ENCODE measurements at places on chromosomes 7 and 10.
A peak's percentile ranks its signal among the peaks of the same experiment; 100 is the strongest.

- no peak for DNase-seq
Observed at GRCh38 chr10:29878492-29878891, 180.9 kb downstream of the JCAD start.

DNA sequence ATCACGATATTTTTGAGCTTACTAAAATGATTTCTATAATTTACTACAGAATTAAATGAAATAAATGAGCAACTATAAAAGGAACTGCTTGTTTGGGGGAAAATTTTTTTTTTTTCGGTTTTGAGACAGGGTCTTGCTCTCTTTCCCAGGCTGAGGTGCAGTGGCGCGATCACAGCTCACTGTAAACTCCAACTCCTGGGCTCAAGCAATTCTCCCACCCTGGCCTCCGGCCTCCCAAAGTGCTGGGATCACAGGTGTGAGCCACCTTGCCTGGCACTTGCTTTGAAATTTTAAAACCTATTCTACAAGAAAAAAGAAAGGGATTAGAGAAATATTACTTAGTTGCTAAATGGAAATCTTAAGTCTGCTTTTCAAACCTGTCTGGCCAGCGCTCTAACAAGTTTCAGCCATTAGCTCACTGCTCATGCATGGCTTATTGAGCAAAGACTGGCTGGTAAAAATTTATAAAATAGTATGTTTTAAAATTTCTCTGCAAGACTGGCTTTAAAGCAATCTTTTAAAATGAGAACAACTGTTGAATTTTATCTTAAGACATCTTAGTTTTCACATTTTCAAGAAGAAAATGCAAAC lies 144.0 kb downstream of the ATE1 start:
- DNase-seq = no peak

DNA sequence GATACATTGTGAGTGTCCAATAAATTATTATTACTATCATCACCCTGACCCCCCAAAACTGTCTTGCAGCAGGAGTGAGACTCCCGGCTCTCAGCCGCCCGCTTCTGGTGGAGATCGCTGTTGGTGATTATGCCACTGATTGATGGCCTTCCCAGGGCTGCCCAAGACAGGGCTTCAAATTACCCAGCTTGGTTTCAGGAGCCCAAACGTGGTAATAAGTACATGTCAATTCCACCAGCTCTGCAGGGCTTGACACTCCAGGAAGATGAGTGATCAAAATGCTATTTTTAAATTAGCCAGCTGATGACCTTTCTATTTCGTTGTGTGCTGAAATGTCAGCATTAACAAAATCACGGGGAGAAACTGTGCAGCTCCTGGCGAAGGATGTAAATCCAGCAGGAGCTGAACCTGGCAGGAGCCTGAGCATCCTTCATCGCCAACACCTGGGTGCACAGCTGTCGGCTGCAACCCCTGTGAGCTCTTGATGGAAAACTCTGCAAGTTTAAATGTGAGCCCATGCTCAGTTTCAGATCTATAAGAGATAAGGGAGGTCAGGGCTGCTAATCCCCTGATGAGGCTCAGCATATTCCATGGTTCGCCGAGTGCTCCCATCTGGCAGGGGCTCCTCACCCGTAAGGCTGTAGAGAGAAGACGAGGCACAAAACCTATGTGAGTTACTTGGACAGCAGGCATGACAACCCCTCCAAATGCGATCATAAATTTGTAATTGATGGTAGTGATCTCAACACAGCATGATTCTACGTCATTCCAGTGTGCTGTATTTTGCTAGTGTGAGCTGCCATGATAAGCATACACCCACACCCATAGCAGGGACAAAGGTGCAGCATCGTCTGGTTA lies 446.3 kb downstream of the TCERG1L start:
- DNase-seq = no peak

GRCh38 chr10:60348982-60349381 lies 40.7 kb downstream of the ANK3 start:
- DNase-seq = no peak

DNA sequence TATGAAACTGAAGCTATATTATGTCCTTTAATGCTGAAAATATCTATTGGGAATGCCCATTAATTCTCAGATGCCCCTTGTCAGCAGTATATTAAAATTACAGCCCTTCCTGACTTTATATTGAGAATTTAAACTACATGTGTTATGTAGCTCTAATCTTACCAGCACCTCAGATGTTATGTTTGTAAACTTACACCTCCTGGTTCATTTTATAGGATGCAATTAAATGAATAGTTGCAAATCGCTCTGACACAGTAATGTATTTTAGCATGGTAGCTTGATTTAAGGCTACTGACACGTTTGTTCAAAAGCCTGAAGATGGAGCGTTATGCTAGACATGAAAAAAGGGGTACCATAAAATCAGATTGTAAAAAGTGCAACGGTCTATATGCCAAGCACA lies 35.0 kb upstream of the MET start:
- DNase-seq = no peak

DNA sequence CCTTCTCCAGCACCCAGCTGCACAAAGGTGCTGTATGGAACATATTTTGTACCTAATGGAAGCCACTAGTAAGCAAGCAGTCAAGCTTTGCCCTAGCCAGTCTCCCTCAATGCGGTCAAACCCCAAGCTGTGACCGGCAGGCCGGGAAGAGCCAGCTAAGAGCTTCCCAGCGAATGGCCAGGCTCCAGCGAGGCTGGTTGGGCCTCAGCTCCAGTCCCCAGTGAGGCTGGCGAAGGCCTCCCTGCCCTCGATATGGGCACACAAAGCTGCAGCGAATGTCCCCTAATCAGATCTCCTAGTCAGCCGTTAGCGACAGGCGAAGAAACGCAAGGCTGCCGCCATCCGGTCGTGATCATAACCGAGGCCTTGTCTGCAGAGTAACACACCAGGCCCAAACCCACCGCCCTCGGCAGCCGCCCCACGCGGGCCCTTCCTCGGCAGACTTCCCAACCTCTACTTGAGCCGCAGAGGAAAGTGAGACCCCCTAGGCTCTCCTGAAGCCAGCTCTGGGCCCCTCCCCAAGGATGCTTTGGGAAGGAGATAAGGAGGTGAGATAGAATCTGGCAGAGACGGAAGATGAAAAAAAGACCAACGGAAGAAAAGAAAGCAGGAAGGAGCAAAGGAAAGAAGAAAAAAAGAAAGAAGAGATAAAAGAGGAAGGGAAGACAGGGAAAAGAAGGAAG lies 3.1 kb upstream of the HOXA9 start:
- DNase-seq = no peak

DNA sequence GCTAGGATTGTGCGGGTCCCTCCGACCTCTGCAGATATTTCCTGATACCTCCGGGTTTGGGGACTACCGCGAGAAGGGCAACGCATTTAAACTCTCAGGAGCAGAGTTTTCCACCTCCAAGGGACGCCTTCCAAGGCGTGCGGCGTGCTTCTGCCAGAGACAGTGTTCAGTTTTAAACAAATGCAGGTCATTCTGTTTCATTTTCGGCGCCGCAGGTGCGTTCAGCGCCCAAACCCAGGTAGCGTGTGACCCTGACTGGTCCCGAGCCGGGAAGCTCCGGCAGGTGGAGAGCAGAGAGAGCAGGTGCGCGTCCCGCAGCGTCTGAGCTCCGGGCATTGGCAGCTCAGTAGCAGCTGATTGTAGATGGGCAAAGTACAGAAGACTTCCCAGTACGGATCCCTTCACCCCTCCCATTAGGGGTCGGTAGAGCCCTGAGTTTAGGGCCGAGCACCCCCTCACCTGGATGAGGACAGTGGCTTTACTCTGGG lies 1.4 kb upstream of the CYP26A1 start:
- no peak for DNase-seq

DNA sequence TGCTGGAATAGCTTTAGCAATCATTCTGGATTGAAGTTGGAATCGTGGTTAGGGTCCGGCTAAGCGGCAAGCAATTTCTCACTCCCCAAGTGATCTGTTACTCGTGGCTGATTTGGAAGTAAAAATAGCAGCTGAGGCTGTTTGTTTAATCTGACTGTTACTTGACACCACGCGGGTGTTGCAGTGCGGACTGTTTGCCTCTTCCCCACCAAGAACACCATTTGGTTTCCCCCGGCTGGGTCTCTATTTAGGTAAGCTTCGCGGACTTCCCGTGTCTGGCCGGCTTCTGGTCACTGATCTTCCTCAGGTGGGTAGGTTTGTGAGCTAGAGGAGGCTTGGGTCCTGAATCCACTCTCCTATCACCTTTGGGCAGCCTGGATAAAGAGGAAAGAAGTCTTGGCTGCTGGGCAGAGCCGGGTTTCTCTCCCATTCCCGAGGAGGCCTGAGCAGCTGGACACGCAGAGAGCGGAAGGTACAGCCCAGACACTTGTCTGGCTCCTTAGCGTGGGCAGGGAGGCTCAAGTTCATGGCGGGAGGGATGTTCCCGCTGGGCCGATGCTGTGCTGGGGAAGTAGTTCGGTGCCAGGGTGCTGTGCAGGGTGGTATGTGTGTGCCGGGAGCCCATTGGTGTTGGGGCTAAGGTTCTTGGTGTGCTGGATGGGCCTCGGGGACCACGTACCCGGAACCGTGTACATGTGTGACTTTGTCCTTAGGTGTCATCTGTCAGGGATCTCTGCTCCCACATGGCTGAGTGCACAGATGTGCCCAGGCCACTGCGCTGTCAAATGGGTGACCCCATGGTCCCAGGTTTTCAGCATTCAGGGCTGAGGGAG lies at the start of gene C10orf71:
Gene C10orf71 (plus strand): TSS at position 188 of the 833 bp plus-strand sequence. CDS start 23,376 bp downstream, outside the sequence.
- DNase-seq = no peak

DNA sequence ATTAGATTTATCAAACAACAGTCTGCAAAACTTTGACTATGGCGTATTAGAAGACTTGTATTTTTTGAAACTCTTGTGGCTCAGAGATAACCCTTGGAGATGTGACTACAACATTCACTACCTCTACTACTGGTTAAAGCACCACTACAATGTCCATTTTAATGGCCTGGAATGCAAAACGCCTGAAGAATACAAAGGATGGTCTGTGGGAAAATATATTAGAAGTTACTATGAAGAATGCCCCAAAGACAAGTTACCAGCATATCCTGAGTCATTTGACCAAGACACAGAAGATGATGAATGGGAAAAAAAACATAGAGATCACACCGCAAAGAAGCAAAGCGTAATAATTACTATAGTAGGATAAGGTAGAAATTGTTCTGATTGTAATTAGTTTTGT lies 31.4 kb downstream of the LRRC17 start:
- DNase-seq = no peak

DNA sequence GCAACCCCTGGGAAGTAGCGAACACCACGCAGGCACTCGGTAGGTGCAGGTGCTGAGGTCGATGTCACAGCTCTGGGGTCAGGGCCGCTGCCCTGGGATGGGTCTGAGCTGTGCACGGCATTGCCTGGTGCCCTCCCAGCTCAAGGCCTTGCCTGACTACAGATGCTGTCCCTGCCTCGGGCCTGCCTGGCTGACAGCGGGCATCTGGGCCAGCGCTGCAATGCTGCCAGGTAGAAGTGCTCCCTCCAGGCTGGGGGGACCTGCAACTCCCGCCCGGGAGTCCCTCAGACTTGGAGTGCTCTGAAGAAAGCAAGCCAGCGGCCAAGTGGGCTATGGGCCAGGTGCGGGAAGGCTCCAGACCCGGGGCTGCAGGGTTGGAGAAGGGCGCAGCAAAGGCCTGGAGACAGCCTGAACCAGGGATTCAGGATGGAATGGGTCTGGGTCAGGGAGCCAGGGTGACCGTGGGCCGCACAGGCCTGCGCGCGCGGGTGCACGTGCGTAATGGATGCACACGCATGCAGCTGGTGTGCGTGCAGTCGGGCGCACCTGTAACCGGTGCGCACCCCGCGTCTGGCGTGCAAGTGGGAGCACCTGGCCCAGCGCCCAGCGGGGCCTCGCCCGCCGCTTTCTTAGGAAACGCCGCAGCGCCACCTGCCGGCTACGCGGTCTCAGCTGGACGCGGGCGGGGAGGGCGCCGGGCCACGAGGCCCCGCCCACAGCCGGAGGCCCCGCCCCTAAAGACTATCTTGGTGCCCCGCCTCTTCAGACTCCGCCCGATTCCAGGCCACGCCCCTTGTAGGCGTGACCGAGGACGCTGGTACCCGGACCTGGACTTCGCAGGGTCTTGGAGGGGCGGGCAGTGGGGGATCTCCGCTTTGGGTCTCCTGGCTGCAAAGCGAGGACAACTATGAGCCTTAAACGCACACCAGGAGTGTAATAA lies 46.7 kb downstream of the MICALL2 start:
- DNase-seq = peak; percentile 97

- no peak for DNase-seq
Observed at GRCh38 chr7:32062150-32062549, 8.1 kb downstream of the PDE1C start.

DNA sequence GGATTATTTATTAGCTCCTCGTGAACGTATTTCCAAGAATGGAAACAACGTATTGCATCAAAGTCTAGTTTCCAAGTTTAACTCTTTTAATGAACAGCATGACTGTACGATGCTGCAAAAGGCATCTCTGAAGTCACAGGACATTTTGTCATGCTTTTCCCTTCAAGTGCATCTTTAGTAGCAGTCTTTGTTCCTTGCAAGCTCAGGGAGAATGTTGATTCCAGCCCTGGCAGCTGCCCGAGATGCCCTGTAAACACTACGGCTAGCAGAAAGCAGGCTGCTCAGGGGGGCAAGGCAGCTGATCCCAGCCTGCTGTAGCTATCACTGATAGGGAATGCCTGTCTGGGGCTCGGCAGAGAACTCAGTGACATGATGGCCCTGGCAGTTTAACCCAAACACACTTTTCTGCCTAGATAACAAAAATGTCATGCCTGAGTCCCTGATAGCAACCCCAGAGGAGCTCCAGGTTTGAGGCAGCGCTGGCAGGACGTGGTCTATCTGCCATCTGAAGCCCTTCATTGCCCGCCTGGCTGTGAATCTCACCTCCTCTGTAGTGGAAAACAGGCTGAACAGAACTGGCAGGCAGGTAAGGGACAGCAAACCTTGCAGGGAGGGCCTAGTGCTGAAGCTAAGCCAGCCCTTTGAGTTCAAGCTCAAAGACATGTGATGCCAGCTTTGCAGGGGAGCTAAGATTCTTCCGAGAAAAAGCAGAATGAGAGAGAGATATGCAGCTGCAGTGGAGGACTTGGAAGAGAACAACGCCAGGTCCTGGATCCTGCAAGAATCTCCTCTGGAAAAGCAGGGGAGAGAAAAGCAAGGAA lies 264.6 kb downstream of the SNX10 start:
- DNase-seq = no peak

- DNase-seq = no peak
Observed at GRCh38 chr10:1419796-1420610, 317.3 kb downstream of the ADARB2 start.

GRCh38 chr7:42104231-42104630 lies 132.8 kb downstream of the GLI3 start:
- no peak for DNase-seq

- DNase-seq = no peak
Observed at GRCh38 chr10:12875100-12875499, 126.4 kb downstream of the CCDC3 start.

GRCh38 chr10:44860811-44861736 lies 50.1 kb upstream of the TMEM72 start:
- no peak for DNase-seq

Measured in stimulated activated CD4-positive, alpha-beta T cell treated with anti-CD3 and anti-CD28 coated beads, Interleukin-1b, Interleukin-23, amount 100 ng/mL, for 24 hours (primary cell).